ENCODE measurements at places on chromosomes 3 and 15. TPM values are rescaled to one million over a fixed set of nuclear protein-coding genes. Genes with fewer than 3 reads are reported as not detected.

The SLC6A11 gene
- total RNA-seq, result not detected

The CHRNA5 gene
- 38.2 TPM for total RNA-seq

The FAM81A gene
- total RNA-seq, result 13.3 TPM

The C3orf22 gene
- not detected for total RNA-seq

The LMAN1L gene
- total RNA-seq, result not detected

All from A549 treated with RU486 at 1 μM for 4 hours (cell line).